Umbilical cord (tissue), 2 donors: ENCODE measurements at places on chromosomes 2 and 18. TPM values are rescaled to one million over a fixed set of nuclear protein-coding genes. Genes with fewer than 3 reads are reported as not detected.

MAL gene
- total RNA-seq, result 3.6 TPM

CYP26B1 gene
- total RNA-seq, result 0.48 TPM

MRO gene
- 1.9 TPM for total RNA-seq

SFXN5 gene
- total RNA-seq, result 19.0 TPM

COLEC11 gene
- not detected for total RNA-seq

SH3RF3 gene
- 7.5 TPM for total RNA-seq

CAD gene
- total RNA-seq, result 45.0 TPM

GKN2 gene
- total RNA-seq, result 0.96 TPM

MOGAT1 gene
- total RNA-seq, result not detected

SETBP1 gene
- total RNA-seq, result 34.4 TPM

CCDC141 gene
- 5.3 TPM for total RNA-seq

BBS5 gene
- 13.7 TPM for total RNA-seq

RRM2 gene
- 4.3 TPM for total RNA-seq

THOC1 gene
- 108 TPM for total RNA-seq

COLEC12 gene
- total RNA-seq, result 93.7 TPM

HOXD8 gene
- 8.7 TPM for total RNA-seq

FEV gene
- not detected for total RNA-seq

HOXD12 gene
- 1.9 TPM for total RNA-seq

ZSWIM2 gene
- total RNA-seq, result 0.96 TPM

C2orf81 gene
- total RNA-seq, result 1.4 TPM

SNTG2 gene
- total RNA-seq, result not detected

SNRNP200 gene
- 36.6 TPM for total RNA-seq

PPP4R3B gene
- total RNA-seq, result 75.4 TPM

COL4A3 gene
- 3.9 TPM for total RNA-seq

ALPP gene
- total RNA-seq, result not detected

PTRHD1 gene
- 27.4 TPM for total RNA-seq

CLEC4F gene
- total RNA-seq, result not detected

CTNNA2 gene
- total RNA-seq, result 0.96 TPM

CCDC121 gene
- 10.6 TPM for total RNA-seq

SRBD1 gene
- 25.3 TPM for total RNA-seq

SLC5A7 gene
- total RNA-seq, result 5.3 TPM

MTERF4 gene
- total RNA-seq, result 57.1 TPM

PRSS56 gene
- total RNA-seq, result not detected

GALR1 gene
- 3.6 TPM for total RNA-seq

SLC14A1 gene
- total RNA-seq, result 15.2 TPM

EFR3B gene
- 4.3 TPM for total RNA-seq

TLX2 gene
- not detected for total RNA-seq

ERICH2 gene
- total RNA-seq, result not detected

HNMT gene
- 72.7 TPM for total RNA-seq

C2orf69 gene
- total RNA-seq, result 18.3 TPM

STARD6 gene
- total RNA-seq, result 0.96 TPM

VIT gene
- total RNA-seq, result 3.9 TPM

CFAP221 gene
- total RNA-seq, result 20.7 TPM

LAMA1 gene
- 8.4 TPM for total RNA-seq

RPS27A gene
- total RNA-seq, result 636 TPM

LYPD6 gene
- 22.4 TPM for total RNA-seq

MEP1B gene
- total RNA-seq, result 2.6 TPM

AQP12A gene
- total RNA-seq, result not detected

CMPK2 gene
- total RNA-seq, result 15.6 TPM

EGR4 gene
- total RNA-seq, result 1.4 TPM

GCG gene
- total RNA-seq, result 2.4 TPM

GRP gene
- not detected for total RNA-seq

C2orf72 gene
- total RNA-seq, result 0.48 TPM

OTOF gene
- not detected for total RNA-seq

FAM161A gene
- total RNA-seq, result 16.4 TPM
